ENCODE measurements at places on chromosomes 6 and 20.

GRCh38 chr20:37543828-37544227 is 16.2 kb upstream of the BLCAP start:
- no peak for DNase-seq

DNA sequence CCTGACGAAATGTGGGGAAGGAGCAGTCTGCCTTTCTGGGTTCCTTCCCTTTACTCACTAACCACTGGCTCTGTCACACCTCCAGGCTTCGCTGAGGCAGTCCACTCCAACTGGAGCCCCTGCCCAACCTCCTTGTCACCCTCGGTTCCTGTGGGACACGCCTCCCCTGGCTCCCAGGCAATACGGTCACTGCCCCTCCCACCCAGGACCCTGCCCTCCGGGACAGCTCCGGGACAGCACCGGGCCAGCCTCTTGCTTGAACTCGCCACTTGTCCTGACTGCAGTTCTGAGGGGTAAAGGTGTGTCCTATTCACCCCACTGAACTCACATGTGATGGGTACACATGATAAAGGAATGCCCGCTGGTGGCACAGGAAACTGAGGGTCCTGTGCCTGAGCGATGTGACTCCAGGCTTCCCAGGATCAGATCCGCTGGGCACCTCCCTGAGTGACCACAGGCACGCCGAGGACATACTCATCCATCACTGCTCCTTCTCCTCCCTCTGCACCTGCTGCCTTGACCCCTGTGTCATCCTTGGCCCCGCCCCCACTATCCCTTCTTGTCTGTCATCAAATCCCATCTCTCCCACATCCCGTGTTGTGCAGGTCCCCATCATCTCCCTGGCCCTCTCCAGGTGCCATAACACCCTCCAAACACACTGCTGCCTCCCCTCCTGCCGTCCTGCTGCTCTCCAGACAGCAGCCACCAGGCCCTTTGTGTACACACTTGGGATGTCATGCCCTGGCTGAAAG is 7.9 kb downstream of the SDCBP2 start:
- DNase-seq, result no peak

GRCh38 chr6:16953905-16954304 is 147.9 kb upstream of the STMND1 start:
- DNase-seq, result no peak

- DNase-seq, result no peak
Measured at GRCh38 chr20:4073852-4074741, 58.7 kb upstream of the RNF24 start.

- no peak for DNase-seq
Measured at GRCh38 chr6:42642794-42643193, 79.0 kb downstream of the UBR2 start.

GRCh38 chr20:4702562-4703280 is 19.0 kb upstream of the PRND start:
- DNase-seq, result no peak

GRCh38 chr6:4381381-4381780 is 246.0 kb upstream of the ECI2 start:
- DNase-seq, result no peak

DNA sequence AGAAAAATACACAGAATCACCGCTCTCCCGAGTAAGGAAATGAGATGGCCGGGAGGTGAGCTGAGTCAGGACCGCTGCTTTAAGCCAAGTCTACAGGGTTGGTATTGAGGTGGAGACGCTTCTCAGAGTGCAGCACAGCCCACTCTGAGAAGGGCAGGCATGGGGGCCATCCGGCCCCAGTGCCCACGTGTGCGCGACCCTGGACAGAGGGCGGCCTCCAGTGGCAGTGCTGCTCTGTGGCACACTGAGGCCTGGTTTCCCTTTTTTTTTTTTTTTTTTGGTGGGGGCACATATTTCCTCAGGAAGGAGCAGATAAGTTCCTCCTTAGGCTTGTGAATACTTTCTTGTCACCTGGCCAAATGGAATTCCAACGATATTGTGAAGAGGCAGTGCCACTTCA is 88.8 kb downstream of the FOXC1 start:
- DNase-seq, result no peak

GRCh38 chr20:49682278-49682677 is 31.4 kb downstream of the B4GALT5 start:
- DNase-seq, result no peak

GRCh38 chr6:109508166-109508860 is 25.3 kb upstream of the ZBTB24 start:
- DNase-seq, result no peak

DNA sequence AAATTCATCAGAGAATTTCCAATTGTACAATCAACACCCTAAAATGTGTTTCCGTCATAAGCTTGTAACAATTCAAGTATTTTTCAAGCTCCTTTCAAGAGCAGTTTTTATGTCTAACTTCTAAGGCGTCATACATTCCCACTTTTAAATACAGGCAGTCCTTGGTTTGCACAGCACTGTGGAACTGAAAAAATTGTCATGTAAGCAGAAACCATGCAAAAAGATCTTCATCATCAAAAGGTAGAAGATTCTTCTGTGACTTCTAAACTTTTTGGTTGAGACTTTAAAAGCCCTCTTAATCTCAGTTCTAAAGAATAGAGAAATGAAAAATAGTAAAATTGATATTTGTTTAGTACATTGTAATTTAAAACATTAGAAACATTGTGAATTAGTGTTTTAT is 315.6 kb downstream of the TPBG start:
- DNase-seq, result no peak

GRCh38 chr20:51818479-51819008 is 16.2 kb upstream of the SALL4 start:
- no peak for DNase-seq

GRCh38 chr6:143750877-143751276 is 73.1 kb downstream of the PHACTR2 start:
- DNase-seq, result no peak

GRCh38 chr20:26218301-26218700 is 521.6 kb upstream of the ZNF337 start:
- no peak for DNase-seq

DNA sequence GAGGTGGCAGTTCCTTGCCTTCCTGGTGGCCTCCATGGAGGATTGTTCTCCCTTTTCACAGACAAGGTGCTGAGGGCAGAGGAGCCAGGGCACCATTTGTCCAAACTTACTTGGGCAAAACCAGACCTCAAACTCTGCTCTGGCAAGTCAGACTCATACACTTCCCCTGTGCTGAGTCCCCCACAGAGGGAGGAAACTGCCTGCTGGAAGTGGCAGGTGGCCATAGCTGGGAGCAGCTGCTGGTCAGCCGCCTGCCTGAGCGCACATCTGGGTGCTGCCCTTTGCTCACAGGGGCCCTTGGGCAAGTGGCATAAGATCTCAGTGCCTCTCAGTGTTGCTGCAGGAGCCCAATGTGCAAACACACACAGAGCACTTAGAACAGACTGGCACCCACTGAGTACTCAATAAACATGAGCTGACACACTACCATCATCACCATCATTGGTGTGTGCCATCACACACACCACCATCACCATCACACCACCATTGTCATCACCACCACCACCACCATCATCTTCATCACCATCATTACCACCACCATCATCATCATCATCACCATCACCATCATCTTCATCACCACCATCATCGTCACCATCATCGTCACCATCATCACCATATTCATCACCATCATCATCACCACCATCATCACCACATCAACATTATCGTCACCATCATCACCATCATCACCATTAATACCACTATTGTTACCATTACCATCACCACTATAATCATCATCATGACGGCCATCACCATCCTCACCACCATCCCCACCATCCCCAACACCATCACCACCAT is 17.6 kb downstream of the NOL4L start:
- DNase-seq, result no peak

GRCh38 chr6:157981395-157982101 is at the start of gene SYNJ2:
Gene SYNJ2, plus strand, starts transcription at chr6:157981863. Its CDS starts 99 bp downstream, at chr6:157981962.
- peak; percentile 82 for DNase-seq

DNA sequence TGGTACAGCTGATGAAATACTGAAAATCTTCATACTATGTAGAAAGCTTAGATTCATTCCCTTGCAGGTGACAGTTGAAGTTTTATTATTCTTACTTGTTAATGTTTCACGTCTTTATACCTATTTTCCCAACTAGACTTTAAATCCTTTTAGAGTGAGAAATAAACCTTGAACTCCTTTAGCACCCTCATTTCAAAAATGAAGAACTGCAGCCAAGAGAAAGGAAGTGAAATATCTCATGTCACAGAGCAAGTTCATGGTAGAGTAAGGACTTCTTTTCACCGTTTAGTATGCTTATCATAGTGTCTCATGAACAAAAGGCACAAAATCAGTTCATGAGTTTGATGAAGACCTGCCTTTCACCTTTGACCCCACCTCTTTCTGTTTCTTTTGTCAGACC is 38.5 kb downstream of the ORC3 start:
- DNase-seq, result no peak

DNA sequence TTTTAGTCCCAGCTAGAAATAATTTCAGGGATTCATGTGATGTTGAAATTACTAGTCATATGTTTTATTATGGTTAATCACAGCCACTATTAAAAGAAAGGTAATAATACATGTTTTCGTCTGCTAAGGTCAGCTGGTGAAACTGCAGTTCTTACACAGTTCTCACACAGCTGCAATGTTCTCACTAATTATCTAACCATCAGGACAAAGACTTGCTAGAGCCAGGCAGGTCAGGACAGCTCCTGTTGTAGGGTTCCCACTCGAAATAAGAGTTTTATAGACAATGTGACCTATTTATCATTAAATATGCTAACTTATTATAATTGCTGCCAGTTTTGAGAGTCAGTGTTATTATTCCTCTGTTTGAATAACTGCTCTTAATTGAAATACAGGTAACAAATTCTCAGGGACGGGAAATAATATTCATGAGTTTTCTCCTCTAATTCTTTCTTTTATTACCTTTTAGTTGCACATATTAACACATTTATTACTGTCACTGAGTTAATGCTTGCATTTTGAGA is 97.9 kb downstream of the GJA1 start:
- DNase-seq, result no peak

- peak; percentile 85 for DNase-seq
Measured at GRCh38 chr20:50957798-50958614, at the start of gene DPM1. Gene DPM1, minus strand, starts transcription at chr20:50958532. Its CDS starts 9 bp downstream, at chr20:50958523.

GRCh38 chr6:158353883-158354877 is 41.9 kb downstream of the TULP4 start:
- DNase-seq, result no peak

GRCh38 chr6:46420921-46421638 is 70.2 kb downstream of the RCAN2 start:
- DNase-seq, result no peak

DNA sequence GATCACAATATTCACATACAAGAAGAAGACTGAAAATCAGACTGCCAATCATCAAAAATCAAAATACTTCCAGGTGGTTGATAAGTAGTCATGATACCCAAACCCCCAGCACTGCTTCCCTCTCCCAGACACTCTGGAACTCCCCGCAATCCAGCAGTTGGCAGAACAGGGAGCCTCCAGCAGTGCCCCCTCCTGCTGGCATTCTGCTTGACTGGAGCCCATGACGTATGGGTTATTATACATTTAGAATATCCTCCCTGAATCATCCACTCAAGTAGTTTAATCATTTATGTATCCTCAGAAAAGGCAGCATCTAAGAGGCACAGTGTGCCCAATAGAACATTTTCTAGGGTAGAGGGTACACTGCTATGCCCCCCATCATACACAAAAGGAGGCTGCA is 9.3 kb upstream of the OGFRL1 start:
- no peak for DNase-seq

DNA sequence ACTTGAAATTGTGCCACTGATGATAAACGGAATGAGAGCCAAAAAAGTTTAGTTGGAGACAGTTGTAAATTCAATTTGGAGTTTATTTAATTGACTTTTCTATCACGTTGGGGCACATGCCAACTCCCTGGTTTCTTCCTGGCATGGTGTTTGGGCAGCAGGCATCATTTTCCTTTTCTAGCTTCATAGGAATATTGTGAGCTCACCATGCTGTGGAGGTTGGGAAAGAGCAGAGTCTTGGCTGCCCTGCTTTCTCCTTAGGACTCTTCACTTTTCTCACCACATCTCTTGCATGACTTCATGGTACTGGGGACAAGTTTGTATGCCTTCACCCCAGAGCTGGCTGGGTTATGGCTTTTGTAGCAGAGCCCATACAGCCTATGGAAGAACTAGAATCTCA is 6.4 kb downstream of the SCAND1 start:
- DNase-seq, result no peak

GRCh38 chr20:63318391-63319163 is 25.6 kb downstream of the COL20A1 start:
- no peak for DNase-seq

DNA sequence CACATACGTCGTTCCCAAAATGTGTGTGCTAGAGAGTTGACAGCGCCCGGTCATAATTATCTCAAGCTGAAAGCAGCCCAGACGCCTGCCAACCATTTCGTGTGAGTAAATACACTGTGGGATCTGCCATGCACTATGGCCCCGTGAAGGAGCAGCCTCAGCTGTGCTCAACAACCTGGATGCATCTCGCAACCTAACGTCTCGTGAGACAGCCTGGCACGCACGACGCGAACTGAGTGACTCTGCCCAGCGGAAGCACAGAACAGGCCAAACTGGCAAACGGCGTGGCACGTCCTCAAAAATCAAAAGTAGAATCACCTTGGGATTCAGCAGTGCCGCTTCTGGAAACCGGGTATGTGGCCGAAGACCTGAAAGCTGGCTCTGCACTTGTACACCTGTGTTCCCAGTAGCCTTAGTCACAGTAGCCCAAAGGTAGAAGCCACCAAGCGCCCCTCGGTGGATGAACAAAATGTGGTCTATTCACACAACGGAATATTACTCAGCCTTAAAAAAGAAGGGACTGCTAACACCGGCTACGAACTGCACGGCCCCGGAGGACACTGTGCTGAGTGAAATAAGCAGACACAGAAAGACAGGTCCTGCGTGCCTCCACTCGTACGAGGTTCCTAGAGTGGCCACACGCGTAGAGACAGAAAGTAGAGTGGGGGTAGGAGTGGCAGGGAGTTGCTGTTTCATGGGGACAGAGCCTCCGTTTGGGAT is 27.2 kb upstream of the SLCO4A1 start:
- DNase-seq, result no peak

GRCh38 chr6:137830511-137830911 is 36.5 kb upstream of the TNFAIP3 start:
- no peak for DNase-seq

- no peak for DNase-seq
Measured at GRCh38 chr6:146851837-146852236, 253.1 kb downstream of the ADGB start.

GRCh38 chr6:35717449-35718374 is 19.1 kb upstream of the ARMC12 start:
- no peak for DNase-seq

- no peak for DNase-seq
Measured at GRCh38 chr6:57048577-57048976, 2.1 kb downstream of the KIAA1586 start.

DNA sequence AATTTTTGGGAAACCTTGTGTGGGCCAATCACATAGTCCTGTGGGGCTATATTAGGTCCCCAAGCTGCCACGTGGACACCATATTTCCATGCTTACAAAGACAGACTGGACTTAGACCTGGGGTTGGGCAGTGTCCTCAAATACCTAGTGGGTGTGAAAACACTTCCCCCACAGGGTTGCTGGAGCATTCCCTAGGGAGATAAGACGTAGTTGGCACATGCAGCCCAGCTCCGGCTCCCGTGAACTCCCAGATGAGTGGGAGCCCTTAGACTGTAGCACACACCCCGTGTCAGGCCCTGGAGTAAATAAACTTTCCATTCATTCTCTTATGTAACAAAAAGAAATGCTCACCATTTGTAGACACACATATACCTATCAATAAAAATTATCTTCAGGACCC is 14.2 kb downstream of the KCNG1 start:
- DNase-seq, result no peak

- no peak for DNase-seq
Measured at GRCh38 chr20:58888103-58888502, 35.6 kb downstream of the GNAS start.

Measured in stimulated activated CD4-positive, alpha-beta T cell treated with anti-CD3 and anti-CD28 coated beads, Interleukin-4, amount 100 ng/mL, for 1 hour (primary cell).